ENCODE measurements at places on chromosomes 7 and 10.

GRCh38 chr7:111560773-111561653 is 1.3 kb downstream of the IMMP2L start:
- DNase-seq, result no peak

- DNase-seq, result no peak
Observed at GRCh38 chr7:38413784-38414183, 140.3 kb upstream of the TARP start.

DNA sequence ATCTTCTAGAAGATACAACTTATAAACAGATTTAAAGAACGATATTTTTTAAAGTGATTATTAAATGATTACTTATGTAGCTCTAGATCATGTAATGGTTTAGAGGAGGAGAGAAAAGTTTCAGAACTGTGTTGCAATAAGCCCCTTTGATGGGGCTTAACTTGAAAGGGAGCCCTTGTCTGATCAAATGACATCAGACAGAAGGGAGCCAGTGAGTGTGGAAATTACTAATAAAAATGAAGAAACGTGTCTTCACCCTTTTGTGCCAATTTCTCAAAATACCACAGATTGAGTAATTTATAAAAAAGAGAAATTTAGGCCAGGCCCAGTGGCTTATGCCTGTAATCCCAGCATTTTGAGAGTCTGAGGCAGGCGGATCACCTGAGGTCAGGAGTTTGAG is 318.2 kb downstream of the EXOC4 start:
- DNase-seq, result no peak

DNA sequence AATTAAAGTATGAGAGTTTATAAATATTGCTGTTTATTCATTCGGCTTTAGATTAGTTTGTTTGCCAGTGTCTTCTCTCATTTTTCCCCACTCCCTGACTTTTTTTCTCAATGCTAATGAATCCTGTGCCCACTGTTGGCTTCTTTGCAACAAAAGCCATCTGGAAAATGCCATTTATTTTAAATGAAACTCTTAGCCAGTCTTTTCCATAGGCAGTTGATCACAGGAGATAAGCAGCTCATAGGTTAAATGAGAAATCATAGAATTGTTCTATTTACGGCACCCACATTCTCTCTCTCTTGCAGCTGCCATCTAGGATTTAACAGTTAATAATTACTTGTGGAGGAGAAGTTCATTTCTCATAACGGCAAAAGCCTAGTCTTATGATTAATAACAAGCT is 249.3 kb upstream of the POM121L12 start:
- no peak for DNase-seq

DNA sequence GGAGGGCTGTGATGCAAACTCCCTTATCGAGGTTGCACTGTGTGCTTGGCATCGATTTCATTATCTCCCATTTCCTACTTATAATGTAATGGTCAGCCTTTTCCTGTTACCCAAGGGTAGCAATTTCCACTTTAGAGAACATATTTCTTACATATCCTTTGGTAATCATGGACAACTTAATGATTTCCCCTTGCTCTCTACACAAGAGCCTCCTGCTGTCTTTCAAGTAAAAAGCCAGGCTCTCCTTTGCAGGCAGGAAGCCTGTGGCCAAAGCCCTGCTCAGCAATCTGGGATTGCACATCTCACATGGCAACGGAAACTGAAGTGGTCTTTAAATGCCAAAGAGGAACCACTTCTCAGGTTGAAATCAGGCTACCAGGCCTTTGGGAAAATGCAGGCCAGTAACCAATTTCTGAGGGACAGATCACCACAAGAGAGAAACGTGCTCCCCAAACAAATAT is 86.7 kb upstream of the IKZF1 start:
- DNase-seq, result no peak

DNA sequence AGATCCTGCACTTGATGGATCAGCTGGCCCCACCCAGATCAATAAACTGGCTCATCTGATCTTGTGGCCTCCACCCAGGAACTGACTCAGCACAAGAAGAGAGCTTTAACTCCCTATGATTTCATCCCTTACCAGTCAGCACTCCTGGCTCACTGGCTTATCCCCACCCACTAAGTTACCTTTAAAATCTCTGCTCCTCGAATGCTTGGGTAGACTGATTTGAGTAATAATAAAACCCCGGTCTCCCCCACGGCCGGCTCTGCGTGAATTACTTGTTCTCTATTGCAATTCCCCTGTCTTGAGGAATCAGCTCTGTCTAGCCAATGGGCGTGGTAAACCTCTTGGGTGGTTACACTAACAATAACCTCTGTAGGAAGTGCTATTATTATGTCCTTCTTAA is 83.7 kb downstream of the MBL2 start:
- DNase-seq, result no peak

DNA sequence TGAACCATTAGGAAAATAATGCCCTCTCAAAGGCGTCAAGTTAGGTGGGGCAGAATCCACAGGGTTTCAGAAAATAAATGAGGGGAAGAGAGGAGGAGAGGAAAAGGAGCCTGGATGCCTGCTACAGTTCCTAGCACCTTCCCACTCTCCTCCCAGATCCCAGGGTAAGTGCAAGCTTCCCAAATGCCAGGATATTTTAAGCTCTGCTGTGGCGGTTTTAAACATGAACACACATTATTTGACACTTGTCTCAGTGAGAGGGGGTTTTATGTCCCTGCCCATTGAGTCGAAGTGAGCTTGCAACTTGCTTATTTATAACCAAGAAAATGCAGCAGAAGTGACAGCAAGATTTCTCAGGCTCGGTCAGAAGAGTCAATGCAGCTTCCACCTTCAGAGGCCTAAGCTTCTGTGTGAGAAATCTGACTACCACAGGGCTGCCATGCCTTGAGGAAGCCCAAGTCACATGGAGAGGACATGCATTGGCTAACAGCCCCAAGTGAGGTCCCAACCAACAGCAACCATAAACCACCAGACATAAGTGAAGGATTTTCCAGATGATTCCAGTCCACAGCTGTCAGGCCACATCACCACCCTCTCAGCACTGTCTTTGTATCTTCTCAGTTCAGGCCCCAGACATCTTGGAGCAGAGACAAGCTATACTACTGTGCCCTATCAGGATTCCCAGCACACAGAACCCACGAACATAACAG is 17.9 kb upstream of the BMPER start:
- DNase-seq, result no peak
